ENCODE measurements at places on chromosomes 5 and 9.
A peak's percentile ranks its signal among the peaks of the same experiment; 100 is the strongest.

- no peak for DNase-seq
Observed at GRCh38 chr9:38018241-38018957, 50.6 kb downstream of the SHB start.

DNA sequence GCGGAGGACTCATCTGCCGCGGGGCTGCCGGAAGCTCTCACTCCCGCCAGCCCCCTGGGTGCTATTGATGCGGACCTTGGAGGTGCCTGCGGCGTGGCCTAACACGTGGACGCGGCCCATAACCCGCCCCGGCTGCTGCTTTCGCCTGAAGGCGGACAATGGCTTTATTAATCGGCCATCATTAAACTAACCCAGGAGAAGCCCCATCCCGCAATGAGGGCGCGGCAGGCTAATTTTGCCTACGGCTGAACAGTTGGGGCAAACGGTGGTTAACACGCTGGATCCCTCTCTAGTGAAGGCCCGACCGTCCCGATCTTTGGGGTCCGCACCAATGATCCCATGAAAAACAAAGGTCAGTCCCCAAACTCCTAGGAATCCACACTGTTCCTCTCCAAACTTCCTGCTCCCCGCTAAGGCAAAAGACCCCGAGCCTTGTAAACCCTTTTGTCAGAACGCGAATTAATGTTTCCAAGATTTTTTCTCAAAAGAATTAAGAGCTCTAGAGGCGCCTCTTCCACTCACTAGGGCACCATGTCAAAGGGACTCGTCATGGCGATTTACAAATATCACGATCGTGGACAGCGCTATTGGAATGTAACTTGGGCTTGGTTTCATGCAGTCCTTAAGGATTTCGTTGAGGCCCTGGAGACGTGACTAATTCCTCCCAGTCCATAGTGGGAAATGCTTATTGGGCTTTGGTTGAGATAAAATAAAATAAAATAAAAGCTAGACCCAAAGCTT is 193.1 kb downstream of the MEF2C start:
- DNase-seq: no peak

- no peak for DNase-seq
Observed at GRCh38 chr9:89606624-89607311, 2.0 kb downstream of the GADD45G start.

DNA sequence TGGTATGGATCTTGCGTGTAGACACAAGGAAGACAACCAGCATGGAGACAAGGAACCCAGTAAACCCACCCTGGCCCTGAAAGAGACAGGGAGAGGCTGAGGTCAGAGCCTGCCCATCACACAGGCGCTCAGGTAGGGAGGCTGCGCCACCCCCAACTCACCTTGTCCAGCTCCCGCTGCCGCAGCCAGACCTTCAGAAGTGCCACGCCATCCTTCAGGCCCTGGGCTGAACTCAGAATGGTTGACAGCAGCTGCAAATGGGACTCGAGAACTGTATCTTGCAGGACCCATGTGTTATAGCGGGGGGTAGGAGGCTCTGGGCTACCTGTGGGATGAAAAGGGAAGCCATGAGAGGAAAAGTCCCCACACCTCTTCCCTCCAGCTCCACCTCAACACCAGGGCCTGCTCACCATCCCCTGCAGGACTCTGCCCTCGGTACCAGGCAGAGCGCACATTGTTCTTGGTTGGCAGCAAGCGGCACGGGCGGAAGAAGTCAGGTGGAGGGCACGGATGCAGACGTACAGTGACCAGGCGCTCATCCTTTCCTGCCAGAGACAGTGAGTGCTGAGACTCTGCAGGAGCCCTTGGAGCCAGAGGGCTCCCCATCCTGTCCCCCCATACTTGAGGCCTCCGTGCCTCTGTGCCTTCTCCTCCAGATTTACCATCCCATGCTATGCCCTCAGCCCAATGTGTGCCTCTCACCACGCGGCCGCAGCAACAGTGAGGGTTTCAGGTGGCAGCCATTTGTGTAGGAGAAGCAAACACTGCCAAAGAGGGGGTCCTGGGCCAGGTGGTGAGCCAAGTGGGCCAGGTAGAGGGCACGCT is 4.7 kb downstream of the NOL6 start:
- DNase-seq: no peak

GRCh38 chr9:116905171-116905588 is 218.1 kb downstream of the TRIM32 start:
- DNase-seq: no peak

- no peak for DNase-seq
Observed at GRCh38 chr5:14547666-14548065, 33.9 kb upstream of the OTULINL start.

DNA sequence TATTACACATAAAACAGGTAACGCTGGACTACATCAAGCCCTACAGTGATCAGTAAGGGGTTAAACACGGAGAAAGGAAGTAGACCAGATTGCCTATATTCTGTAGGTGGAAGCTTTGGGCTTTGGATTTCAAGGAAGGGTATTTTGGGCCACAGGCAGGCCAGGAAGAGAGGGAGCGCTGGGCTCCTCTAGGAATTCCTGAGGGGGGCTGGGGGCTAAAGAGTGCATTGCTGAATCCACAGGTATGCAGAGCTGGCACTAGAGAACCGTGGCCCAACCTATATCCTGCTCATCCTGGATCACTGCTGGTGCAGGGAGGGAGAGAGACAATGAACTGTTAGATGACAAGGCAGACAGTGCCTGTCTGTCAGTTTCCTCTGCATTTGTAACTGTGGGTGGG is 367.1 kb downstream of the CSNK1G3 start:
- DNase-seq: no peak

DNA sequence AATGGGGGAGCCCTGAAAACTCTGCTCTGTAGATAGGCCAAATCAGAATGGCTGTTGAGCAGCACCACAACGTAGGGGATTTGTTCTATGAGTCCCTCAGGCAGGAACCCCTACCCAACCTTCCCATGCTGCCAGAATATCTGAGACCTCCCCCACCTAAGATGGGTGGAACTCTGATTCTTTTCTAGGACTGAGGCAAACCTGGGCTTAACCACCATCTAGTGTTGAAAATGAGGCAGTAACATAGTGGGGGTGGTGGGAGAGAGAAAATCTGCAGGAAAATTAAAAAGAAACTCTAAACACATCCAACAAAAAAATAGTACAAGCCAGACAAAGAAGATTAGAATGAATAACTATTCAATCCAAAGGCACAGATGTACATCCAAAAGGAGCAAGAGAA is 228.4 kb downstream of the ATPSCKMT start:
- no peak for DNase-seq

GRCh38 chr5:89628876-89629635 is 746.1 kb upstream of the MEF2C start:
- DNase-seq: no peak

- peak; percentile 62 for DNase-seq
Observed at GRCh38 chr5:57858905-57859304, 376.3 kb upstream of the ACTBL2 start.

DNA sequence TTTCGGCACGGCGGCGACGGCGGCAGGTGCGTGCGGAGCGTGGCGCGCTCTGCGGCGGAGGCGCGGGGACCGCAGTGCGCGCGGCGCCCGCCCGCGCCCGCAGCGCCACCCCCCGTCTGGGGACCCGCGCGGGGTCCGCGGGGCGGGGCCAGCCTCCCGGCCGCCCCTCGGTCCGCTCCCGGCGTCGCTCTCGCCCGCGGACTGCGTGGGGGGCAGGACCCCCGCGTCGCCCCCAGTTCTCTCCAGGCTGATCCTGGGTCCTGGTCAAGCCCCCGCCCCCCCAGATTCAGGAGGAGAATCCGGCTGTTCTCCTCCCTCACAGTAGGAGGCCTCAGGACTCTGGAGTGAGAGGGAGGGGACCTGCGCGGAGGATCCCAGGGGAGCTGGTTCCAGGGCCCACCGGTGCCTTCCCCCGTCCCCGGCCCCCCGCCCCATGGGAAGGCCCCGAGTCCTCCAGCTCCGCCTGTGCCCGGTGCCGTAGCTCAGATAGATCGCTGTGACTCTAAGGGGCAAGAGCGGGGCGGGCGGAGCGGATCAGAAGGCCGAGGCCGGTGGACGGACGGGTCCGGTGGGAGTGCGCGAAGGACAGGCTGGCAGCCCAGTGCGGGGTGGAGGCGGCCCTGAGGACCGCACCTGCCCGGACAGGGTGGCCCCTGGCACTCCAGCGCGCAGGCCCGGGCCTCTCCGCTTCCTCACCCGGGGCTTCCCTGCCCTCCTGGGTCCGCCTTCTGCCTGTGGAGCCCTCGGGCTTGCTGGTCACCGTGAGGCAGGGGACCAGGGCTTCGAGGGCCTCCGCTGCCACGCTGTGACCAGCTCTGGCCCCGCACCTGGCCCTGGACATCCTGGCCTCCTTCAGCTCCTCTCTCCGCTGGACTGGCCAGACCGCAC is at the start of gene RNF208:
RNF208 (minus strand) TSS at position 51 of the 888 bp plus-strand sequence. CDS start 1,028 bp downstream, outside the sequence.
- DNase-seq: no peak

DNA sequence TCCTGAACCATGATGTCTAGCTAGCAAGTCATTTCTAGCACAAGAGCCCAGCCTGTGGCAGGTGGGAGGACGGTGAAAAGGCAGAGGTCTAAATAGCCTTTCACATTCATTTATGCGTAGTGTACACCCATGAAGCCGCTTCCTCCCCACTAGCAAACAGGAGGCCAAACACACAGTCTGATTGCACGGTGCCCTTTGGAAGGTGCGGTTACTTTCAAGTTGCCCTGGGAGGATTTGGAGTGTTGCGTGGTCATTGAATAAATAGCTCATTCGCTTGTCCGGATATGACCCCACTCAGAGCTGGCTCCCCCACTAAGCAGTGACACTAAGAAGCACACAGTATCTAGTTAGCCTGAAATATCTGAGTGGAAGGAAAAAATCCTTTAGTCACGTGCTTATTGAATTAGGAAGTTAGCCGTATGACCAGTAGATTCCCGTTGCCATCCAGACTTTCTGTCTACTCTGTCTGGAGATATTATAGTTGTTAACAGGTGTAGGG is 664 bp upstream of the ARSB start:
- DNase-seq: peak; percentile 26

GRCh38 chr9:132998831-132999635 is 20.5 kb downstream of the GFI1B start:
- DNase-seq: no peak

- DNase-seq: peak; percentile 86
Observed at GRCh38 chr5:141849415-141850243, 28.6 kb downstream of the PCDH1 start.

- DNase-seq: no peak
Observed at GRCh38 chr5:53590759-53591158, 30.3 kb downstream of the NDUFS4 start.

DNA sequence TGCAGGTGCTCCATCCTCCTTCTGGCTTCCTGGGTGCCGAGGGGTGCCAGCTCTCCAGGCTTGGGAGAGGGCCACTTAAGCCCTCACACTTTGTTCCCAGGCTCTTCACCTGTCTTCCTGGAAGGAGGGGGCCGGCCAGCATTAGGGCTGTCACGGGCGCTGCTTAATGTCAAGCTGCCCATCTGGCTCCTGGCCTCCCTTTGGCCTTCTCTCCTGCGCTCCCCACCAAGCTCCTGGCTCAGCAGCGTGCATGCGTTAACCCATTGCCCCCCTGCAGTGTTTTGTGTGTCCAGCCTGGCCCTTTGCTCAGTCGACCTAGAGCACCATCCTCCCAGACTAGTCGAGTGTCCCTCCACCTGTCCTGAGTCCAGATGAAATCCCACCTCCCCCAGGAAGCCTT is 21.3 kb downstream of the NTNG2 start:
- no peak for DNase-seq

DNA sequence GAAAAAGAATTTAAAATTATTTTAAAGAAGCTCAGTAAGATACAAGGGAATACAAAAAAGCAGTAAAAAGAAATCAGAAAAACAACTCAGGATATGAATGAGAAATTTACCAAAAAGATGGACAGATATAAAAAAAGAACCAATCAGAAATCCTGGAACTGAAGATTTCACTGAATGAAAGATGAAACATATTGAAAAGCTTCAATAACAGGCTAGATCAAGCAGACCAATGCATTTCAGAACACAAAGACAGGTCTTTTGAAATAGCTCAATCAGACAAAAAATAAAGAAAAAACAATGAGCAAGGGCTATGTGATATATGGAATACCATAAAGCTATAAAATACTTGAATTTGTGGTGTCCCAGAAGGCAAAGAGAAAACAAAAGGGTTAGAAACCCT is 322.6 kb upstream of the POU5F2 start:
- DNase-seq: no peak

GRCh38 chr9:72577212-72577753 is 55.9 kb downstream of the TMC1 start:
- no peak for DNase-seq

DNA sequence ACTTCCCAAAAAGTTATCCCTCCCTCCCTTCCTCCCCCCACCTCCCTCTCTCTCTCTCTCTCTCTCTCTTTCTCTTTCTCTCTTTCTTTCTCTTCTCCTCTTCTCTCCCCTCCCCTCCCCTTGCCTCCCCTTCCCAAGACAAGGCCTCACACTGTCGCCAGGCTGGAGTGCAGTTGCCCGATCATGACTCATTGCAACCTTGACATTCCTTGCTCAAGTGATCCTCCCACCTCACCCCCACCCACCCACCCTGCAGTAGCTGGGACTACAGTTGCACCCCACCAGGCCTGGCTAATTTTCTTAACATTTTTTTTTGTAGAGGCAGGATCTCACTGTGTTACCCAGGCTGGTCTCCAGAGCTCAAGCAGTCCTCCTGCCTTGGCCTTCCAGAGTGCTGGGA is 32.8 kb downstream of the VPS13A start:
- DNase-seq: no peak

GRCh38 chr9:133564451-133565116 is 30.1 kb downstream of the ADAMTSL2 start:
- no peak for DNase-seq

DNA sequence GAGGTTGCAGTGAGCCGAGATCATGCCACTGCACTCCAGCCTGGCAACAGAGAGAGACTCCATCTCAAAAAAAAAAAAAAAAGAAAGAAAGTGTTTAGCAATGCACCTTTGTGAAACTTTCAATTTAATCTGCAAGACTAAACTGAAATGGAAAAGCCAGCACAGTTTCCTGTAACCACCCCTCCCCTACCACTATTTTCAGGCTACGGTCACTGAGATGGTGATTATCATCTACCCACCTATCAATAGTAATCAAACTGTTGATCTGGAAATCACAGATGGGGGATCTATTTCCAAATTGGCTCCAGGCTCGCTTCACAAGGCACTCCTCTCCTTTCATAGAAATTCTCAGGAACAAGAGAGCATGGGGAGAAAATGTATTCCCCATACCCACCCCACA is 30.6 kb upstream of the IL7R start:
- DNase-seq: no peak

DNA sequence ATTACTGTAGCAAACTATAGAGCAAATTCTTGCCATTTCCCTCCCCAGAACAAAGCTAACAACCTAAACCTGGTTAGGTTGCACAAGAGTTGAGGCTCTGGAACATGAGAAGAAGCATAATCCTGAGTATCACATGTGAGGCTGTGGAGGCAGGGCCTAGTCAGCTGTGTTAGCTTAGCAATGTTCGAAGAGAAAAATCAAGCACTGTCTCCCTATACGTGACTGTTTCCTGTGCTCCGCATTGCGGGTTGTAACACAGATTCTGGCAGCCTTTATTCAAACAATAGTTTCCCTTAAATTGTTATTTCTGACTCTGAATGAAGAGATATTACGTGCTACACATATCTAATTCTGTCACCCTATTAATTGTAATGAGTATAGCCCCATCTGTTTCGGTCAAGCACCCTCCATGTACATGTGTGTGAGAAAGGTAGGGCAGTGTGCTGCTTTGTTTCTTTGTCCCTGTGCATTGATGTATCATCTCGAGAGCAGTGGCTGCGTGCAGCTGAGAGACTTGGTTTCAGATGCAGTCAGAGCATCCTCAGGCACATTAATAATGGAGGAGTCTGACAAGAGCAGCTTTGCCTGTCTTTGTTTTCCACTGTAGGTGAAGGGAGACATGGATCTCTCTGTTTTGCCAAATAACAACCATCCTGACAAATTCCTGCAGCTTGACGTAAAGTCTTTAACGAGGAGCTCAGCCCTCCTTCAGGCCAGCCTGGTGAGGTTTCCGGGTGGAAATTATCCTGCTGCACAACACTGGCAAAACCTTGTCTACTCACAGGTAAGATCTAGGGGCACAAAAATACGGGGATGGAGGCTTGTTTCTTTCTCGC is at the start of gene MINAR2:
MINAR2 (plus strand) TSS at position 523 of the 836 bp plus-strand sequence; CDS start at position 620, 97 bp downstream.
- DNase-seq: no peak

Measured in renal pelvis (tissue), 12 donors.